HFF-Myc (cell line): ENCODE measurements at places on chromosomes 4 and X.

- no peak for DNase-seq
Measured at GRCh38 chrX:39896951-39897740, 200.6 kb downstream of the BCOR start.

DNA sequence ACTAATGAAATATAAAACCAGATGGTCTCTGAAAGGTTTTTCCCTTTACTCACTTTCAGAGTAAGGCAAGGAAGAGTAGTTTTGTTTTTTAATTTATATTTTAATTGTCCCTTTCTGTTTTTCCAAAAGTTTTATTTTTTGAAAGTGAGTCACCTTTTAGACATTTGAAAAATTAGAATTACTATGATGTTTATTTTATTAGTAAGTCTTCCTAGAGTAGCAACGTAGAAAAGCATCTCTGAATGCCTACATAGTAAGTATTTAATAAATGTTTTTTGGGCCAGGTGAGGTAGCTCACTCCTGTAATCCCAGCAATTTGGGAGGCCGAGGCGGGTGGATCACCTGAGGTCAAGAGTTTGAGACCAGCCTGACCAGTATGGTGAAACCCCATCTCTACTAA, 51.1 kb downstream of the TET2 start:
- no peak for DNase-seq

GRCh38 chr4:30518211-30518610, 202.0 kb upstream of the PCDH7 start:
- DNase-seq: no peak

- DNase-seq: no peak
Measured at GRCh38 chr4:153326513-153326912, 18.0 kb upstream of the MND1 start.

DNA sequence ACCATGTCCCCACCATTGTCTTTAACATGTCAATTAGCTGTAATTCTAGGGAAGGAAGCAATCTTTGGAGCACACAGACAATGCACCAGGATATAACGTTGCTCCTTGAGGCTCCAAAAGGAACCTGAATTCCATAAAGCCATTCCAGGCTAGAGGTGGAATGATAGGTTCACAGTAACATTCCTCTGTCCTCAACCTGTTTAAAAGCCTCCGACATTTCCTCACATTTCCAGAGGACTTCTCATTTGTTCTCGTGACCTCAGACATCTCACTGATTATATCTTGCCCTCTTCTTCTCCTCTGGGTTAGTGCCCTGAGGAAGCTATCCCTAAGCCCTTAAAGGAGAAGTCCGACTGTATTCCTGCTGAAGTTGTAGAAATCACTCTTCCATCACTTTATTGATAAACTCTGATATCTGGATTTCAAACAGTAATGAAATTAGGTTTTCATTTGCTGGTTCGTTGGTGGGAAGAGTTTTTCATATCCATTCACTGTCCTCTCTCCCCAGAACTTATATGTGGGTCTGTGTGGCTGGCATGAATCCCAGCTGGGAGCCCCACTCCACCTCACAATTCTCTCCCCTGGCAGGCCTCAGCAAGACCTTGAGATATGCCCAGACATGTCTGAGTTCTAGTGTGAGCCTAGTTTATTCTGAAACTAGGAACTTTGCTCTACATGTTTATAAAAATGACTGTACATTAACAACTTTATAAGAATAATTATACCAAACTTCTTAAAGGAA, 44.2 kb upstream of the PRSS12 start:
- no peak for DNase-seq

GRCh38 chrX:30930679-30931078, 41.6 kb upstream of the TAB3 start:
- no peak for DNase-seq

DNA sequence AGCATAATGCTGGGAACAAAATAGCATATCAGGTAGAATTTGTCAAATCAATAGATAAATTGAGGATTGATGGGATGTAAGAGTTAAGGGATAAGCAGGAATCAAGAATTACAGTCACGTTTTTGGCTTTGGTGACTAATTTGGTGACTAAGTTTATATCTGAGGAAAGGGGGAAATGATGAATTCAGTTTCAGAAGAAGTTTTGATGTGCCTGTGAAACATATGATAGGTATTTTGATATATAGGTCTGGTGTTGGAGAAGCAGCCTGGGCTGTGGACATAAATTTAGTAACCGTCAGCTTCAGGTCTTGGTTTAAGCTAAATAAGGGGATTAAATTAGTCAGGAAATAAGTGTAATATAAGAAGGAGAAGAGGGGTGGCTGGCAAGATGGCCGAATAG, 79.0 kb upstream of the EDA2R start:
- DNase-seq: no peak
